H1 (cell line): ENCODE measurements at places on chromosomes 7 and 10. TPM values are rescaled to one million over a fixed set of nuclear protein-coding genes. Genes with fewer than 3 reads are reported as not detected.

DNA sequence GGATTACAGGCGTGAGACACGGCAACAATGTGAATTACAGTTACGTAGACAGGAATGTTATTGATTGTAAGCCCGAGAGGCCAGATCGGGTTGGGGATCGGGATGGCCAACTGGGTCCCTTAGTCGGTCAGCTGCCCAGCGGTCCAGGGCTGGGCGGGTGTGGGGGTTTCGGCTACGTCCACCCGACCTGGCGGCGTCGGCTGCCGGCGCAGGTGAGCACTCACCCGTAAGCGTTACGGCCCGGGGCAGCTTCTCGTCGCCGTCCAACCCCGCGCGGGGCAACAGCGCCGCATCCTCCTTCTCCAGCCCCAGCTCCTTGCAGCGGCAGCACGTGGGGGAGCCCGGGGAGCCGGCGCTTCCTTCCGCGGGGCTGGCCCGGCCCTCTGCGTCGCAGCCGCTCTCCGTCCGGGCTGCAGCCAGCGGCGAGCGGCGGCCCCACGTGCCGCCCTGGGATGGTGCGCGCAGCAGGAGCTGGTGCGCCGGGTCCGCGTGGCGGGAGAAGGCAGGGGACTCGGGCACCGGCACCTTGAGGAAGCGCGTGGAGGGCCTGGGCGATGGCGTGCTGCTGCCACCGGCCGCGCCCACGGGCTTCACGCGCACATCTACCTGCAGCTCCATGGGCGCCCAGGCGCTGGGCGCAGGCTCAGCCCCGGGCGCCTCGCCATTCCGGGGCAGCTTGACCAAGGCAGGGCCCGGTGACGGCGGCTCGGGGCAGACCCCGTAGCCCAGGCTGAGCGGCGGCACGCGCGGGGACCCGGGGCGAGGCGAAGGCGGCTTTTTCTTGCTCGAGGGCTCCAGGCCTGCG, 609 bp downstream of the KLRG2 start:
- peak; percentile 73 for DNase-seq
- H3K36me3 ChIP-seq, result peaks cover 2% of the 10 kb centered on the region; the same call in 1 of the 2 replicates
- peaks cover 3% of the 10 kb centered on the region for H3K4me1 ChIP-seq
- H3K4me3 ChIP-seq, result peak overlapping the region; percentile 71
- H3K27ac ChIP-seq, result no peak overlapping the region
- no peaks in the 10 kb centered on the region; the same call in 1 of the 2 replicates for H3K27me3 ChIP-seq

DNA sequence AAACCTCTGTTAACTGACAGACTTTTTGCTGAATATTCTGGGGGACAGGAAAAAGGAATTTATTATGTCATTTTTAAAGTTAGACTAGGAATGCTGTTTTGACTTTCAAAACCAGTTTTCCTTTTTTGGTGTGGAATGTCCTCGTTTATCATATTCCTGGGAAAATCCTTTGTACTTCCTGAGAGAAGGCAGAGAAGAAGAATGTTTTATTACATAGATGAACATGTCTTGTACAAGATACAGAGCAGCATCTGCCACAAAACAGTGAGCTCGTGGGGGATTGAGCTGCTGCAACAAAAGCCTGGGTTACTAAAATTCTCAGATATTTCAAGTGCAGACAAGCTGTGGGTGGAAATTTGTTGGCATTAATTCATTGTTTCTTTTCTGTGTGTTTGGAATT, 20.2 kb downstream of the MCU start:
- no peaks in the 10 kb centered on the region for H3K36me3 ChIP-seq
- no peak overlapping the region for H3K4me3 ChIP-seq
- no peaks in the 10 kb centered on the region for H3K27me3 ChIP-seq
- H3K27ac ChIP-seq, result no peak overlapping the region; the same call in 1 of the 2 replicates
- no peak for DNase-seq

- no peaks in the 10 kb centered on the region for H3K27me3 ChIP-seq
- H3K4me3 ChIP-seq, result no peak overlapping the region
- no peaks in the 10 kb centered on the region for H3K4me1 ChIP-seq
- H3K27ac ChIP-seq, result no peak overlapping the region
- DNase-seq, result no peak
- no peaks in the 10 kb centered on the region for H3K36me3 ChIP-seq
These were observed 70.0 kb downstream of the SMURF1 start for GRCh38 chr7:99073839-99074446.

GRCh38 chr10:99758211-99758891, 24.1 kb upstream of the ABCC2 start:
- peaks cover 2% of the 10 kb centered on the region; the same call in 1 of the 2 replicates for H3K36me3 ChIP-seq
- H3K4me1 ChIP-seq, result no peaks in the 10 kb centered on the region

DNA sequence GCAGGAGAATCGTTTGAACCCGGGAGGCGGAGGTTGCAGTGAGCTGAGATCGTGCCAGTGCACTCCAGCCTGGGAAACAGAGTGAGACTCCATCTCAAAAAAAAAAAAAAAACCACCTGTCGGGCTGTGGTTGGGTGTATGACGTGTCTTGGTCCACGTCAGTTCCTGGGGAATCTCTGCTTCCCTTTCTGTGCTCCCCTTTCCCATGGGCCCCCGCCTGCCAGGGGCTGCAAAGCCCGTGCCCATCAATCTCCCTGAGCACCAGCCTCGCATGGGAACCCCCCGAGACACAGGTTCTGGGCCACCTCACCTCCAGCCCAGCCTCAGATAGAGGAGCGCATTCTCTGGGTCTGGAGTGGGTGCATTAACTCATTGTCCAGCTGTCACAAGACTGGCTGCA, 2.3 kb upstream of the SH2B2 start:
- peaks cover 2% of the 10 kb centered on the region for H3K4me1 ChIP-seq
- no peak for DNase-seq
- no peak overlapping the region for H3K4me3 ChIP-seq
- no peak overlapping the region for H3K27ac ChIP-seq
- H3K27me3 ChIP-seq, result peaks cover 3% of the 10 kb centered on the region; the same call in 1 of the 2 replicates

DNA sequence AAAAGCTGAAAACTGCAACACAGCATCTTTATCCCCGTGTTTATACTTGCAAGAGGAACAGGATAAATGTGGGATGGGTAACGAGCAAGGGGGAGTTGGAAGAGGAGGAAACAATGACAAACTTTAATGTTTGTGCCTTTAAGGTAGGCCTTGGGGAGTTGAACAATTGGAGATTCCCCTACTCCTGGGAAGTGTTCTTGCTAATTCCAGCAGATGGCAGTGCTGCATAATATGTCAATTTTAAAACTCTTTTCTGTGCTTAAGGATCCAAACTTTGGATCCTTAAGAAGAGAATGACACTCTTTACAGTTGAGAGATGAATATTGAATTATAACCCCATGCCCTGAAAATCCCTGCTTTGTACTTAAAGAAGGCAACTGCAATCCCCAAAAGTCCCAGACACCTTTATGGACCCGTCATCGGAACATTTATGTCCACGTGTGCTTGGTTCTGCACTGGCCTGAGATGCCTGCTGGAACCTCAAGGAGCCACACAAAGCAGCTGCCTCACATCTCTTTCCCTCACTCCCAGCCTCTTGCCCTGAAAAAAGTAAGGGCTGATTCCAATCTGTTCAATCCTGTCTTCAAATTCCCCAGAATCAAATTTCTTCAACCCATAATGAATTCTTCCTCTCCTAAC, 12.0 kb downstream of the IFIT5 start:
- H3K4me3 ChIP-seq, result no peak overlapping the region
- no peaks in the 10 kb centered on the region for H3K36me3 ChIP-seq
- DNase-seq, result no peak
- no peak overlapping the region for H3K27ac ChIP-seq

DNA sequence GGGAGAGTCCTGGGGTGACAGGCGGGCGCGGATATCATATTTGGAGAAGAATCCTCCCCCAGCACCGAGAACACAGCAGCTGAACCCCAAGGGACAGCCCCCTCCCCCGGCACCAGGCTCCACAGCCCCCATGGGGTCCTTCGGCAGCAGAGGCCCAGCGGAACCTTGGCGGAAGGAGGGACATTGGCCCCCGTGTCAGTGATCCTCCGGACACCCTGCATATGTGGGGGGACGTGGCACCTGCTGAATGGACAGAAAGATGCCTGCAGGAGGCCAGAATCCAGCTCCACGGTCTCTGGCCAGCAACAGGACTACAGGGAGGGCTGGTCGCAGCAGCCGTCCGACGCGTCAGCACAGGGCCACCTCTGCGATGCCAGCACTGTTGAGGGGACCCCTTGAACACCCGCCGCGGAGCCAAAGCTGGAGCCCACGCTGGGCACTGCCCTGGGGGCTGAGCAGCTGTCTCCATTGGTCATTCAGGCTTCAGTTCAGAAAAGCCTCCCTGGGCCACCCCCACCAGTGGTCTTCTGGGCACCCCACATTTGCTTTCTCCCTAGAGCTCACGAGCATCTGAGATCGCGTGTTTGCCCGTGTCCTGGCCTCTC, 240.1 kb downstream of the ELFN1 start:
- H3K4me3 ChIP-seq, result no peak overlapping the region
- H3K27me3 ChIP-seq, result no peaks in the 10 kb centered on the region
- no peak overlapping the region for H3K27ac ChIP-seq
- H3K4me1 ChIP-seq, result no peaks in the 10 kb centered on the region

DNA sequence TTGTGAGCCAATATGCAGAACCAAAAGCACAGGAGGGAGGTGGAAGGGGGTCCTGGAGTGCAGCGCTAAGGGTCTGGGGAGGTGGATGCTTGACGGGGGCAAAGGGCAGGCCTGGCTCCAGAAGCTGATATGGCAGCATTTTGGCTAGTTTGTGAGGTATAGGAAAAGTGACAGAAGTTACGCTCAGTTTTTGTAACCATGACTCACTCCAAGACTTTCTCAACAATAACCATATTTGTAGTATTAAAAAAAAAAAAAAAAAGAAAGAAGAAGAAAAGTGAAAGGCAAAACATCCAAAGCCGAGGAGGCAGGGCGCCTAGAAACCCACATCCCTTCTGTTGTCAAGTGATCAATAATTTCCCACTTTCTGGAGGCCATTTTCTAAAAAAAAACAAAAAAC, 92.3 kb downstream of the RNF216 start:
- DNase-seq, result no peak
- H3K27ac ChIP-seq, result no peak overlapping the region
- no peaks in the 10 kb centered on the region for H3K36me3 ChIP-seq
- H3K27me3 ChIP-seq, result no peaks in the 10 kb centered on the region
- H3K4me3 ChIP-seq, result no peak overlapping the region
- H3K4me1 ChIP-seq, result no peaks in the 10 kb centered on the region

DNA sequence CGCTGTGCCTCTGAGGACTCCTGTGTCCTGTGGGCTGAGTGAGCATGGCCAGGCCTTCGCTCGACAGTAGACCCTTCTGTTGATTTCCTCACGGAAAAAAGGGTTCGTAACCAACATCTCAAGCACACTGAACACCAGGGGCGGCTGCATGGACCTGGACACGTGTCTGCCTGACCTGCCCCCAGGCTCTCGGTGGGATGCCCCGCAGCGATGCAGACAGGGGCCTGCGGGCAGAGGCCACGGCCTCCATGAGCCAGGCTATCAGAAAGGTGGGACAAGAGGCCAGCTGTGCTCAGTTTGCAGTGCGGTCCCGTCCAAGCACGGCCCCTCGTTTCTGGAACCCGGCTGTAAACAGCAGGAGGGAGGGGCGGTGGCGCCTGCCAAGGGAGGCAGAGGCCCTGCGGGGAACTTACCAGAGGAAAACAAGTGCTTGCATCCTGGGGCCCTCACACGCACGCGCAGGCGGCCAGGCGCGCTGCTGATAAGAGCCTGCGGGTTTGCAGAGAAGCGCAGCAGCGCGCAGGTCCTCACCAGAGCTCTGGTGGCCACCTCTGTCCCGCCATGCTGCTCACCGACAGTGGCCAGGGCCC, 10.6 kb downstream of the GPR146 start:
- no peaks in the 10 kb centered on the region for H3K36me3 ChIP-seq
- H3K4me3 ChIP-seq, result no peak overlapping the region
- H3K27me3 ChIP-seq, result no peaks in the 10 kb centered on the region
- no peak overlapping the region for H3K27ac ChIP-seq
- peaks cover 3% of the 10 kb centered on the region for H3K4me1 ChIP-seq

DNA sequence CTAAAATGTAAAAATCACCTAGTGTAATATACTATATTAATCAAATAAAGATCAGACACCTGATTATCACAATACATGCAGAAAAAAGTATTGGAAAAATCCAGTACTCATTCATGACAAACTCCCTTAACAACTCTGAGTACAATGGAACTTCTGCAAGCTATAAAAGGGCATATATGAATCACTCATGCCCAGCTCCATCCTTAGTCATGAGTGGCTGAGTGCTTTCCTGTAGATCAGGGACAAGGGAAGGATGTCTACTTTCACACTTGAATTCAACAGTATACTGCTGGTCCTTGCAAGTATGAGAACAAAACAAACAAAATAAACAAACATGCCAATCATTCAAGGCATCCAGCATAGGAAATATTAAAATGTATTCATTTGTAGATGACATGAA, 116.5 kb downstream of the ADARB2 start:
- no peak overlapping the region for H3K4me3 ChIP-seq
- no peak for DNase-seq
- no peaks in the 10 kb centered on the region for H3K36me3 ChIP-seq

- H3K4me3 ChIP-seq, result peak overlapping the region; percentile 90
- no peaks in the 10 kb centered on the region for H3K4me1 ChIP-seq
- H3K27ac ChIP-seq, result no peak overlapping the region
- no peak for DNase-seq
These were observed 1.2 kb downstream of the HSPA14 start for GRCh38 chr10:14839305-14839695.

- H3K27me3 ChIP-seq, result no peaks in the 10 kb centered on the region
- no peak overlapping the region for H3K27ac ChIP-seq
- H3K36me3 ChIP-seq, result no peaks in the 10 kb centered on the region
- no peaks in the 10 kb centered on the region for H3K4me1 ChIP-seq
- H3K4me3 ChIP-seq, result no peak overlapping the region
These were observed 24.9 kb upstream of the ADO start for GRCh38 chr10:62779487-62780248.

DNA sequence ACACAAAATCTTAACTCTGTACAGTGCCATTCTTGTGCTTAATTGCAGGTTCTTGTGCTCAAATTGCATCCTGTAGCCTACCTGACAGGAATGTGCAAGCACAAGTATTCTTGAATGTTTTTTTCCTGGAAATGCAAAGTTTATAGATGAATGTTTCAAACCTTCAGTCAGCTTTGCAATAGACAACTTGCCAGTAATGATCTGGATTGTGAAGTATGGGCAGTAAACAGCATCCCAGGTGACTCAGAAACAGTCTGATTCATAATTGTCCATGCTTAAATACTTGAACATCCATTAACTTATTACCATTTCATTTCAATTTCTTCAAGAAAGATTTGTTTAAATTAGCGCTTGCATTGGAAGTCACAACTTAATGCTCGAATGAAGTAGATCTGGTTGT, 347.2 kb downstream of the SDK1 start:
- DNase-seq, result no peak
- no peak overlapping the region for H3K4me3 ChIP-seq
- no peak overlapping the region for H3K27ac ChIP-seq
- H3K36me3 ChIP-seq, result no peaks in the 10 kb centered on the region; the same call in 1 of the 2 replicates

Gene ARHGAP22
- total RNA-seq, result 11.2 and 12.9 TPM in 2 replicates

Gene RSPH10B
- 0.17 and 0.45 TPM in 2 replicates for total RNA-seq

Gene BICC1
- total RNA-seq, result 0.73 and 1.0 TPM in 2 replicates

Gene TMEM72
- not detected in 2 replicates for total RNA-seq
